ENCODE measurements at places on chromosomes 5 and 9.

- no peak overlapping the region for H3K27ac ChIP-seq
- no peak for DNase-seq
- H3K27me3 ChIP-seq, result no peaks in the 10 kb centered on the region
- H3K4me1 ChIP-seq, result no peaks in the 10 kb centered on the region
These were observed 114.7 kb upstream of the TXNDC8 start for GRCh38 chr9:110452227-110452801.

DNA sequence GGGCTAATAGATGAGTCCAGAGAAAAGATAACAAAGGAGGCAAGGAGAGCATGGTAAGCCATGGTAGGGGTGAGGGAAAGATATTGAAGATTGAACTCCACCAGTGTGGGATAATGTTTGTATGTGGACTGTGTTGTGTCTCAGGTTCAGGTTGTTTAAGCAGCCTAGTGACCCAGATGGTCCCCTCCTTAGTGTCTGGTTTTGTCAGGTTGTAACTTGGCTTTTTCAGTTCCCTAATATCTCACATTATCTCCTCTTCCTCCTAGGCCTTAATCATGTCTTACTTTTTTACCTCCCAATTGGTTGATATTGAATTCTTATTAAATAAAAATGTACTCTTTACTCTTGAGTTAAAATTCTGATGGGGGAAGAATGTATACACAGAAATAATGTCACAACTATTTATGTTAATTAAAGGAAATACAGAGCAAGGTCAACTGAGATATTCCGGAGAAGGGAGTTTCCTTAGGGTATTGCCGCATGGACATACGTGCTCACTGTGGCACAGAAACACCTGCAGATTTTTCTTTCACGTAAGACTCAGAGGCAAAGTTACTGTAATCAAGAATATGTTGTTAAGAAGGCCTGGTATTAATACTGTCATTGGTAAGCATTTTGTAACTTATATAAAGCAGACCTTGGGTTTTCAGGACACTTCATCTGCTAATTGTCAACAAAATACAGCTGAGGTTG is 23.4 kb upstream of the SH3GL2 start:
- DNase-seq, result no peak
- no peaks in the 10 kb centered on the region for H3K27me3 ChIP-seq
- H3K27ac ChIP-seq, result no peak overlapping the region
- H3K4me1 ChIP-seq, result no peaks in the 10 kb centered on the region

- no peaks in the 10 kb centered on the region for H3K27me3 ChIP-seq
- H3K4me1 ChIP-seq, result no peaks in the 10 kb centered on the region
- no peak overlapping the region for H3K4me3 ChIP-seq
- no peaks in the 10 kb centered on the region for H3K36me3 ChIP-seq
- no peak for DNase-seq
These were observed 30.8 kb upstream of the TJP2 start for GRCh38 chr9:69143291-69143690.

DNA sequence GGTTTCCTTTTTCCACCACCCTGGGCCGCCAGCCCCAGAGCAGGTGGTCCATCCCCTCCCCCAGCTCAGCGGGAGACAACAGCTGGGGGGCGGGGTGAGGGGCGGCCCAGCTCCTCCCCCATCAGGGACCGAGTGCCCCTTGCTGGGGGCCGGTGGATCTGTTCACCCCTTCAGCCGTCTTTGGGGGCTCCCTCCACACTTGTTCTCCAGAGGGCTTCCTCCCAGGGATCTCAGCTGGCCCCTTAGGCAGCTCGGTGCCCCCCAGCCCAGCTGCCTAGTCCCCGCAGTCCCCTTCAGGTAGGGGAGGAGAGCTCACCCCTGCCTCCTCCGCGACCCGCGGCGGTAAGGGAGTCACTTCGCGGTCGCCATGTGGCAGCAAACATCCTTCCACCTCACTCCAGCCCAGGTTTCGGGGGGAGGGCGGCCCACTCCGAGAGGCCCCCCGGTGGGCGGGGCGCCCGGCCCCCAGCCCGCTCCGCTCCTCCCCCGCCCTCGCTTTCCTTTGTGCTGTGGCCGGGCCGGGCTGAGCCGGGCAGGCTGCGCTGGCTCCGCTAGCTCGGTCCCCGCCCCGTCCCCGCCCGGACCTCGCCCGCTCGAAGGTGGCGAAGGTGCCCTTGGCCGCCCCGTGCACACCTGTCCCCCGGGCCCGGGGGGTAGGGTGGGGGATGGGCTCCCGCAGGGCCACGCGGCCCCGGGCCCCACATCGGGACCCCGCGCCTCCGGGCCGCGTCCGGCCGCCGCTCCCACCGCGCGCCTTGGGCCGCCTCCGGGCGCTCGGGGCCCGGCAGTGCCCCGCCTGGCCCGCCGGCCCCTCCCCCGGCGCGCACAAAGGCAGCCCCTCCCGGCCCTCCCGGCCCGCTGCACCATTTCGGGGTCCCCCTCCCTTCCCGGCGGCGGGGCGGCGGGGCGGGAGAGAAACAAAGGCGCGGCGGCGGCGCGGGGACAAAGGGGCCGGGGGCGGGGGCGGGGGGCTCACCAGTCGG is 683 bp downstream of the DBN1 start:
- peaks cover 31% of the 10 kb centered on the region for H3K4me1 ChIP-seq
- H3K27me3 ChIP-seq, result peaks cover 15% of the 10 kb centered on the region
- H3K27ac ChIP-seq, result no peak overlapping the region
